Brain (organoid and tissue), 16 donors: ENCODE measurements at places on chromosomes 7 and 10.

DNA sequence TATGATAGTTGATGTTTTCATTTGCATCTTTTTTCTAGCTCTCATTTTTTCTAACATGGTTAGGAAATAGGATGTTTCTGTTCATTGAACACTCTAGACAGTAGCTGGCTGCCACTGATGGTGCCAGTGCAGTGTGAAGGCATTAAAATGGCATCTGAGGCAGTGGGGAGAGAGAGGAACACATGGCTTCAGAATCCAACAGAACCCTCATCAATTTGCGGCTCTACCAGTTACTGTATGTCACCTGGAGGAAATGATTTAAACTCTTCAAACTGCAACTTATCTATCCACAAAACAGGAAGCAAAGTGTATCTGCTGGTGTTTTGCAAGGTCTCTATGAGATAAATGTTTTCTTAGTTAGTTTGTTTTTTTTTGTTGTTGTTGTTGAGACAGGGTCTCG lies 305.2 kb upstream of the PRKCQ start:
- DNase-seq = no peak

DNA sequence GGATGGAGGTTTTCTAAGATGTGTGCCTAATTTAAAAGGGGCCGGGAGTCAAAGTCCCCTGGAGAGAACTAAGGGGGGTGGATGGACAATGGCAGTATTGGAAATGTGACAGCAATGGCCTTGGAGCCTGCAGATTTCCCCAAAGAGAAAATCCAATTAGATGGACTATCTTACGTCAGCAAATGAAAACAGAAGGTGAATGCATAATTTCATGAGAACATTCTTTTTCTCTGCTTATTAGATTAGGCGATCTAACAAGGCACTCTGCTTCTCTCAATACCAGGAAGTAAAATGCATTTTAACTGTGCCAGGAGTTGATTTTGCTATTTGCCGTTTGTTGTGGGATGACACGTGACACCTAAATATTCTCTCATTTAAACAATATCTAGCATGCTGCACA lies 226.6 kb downstream of the ADAM12 start:
- DNase-seq = no peak

- no peak for DNase-seq
Observed at GRCh38 chr10:97336006-97336405, 1.5 kb upstream of the FRAT2 start.

- DNase-seq = no peak
Observed at GRCh38 chr7:37531225-37531624, 82.6 kb upstream of the ELMO1 start.

DNA sequence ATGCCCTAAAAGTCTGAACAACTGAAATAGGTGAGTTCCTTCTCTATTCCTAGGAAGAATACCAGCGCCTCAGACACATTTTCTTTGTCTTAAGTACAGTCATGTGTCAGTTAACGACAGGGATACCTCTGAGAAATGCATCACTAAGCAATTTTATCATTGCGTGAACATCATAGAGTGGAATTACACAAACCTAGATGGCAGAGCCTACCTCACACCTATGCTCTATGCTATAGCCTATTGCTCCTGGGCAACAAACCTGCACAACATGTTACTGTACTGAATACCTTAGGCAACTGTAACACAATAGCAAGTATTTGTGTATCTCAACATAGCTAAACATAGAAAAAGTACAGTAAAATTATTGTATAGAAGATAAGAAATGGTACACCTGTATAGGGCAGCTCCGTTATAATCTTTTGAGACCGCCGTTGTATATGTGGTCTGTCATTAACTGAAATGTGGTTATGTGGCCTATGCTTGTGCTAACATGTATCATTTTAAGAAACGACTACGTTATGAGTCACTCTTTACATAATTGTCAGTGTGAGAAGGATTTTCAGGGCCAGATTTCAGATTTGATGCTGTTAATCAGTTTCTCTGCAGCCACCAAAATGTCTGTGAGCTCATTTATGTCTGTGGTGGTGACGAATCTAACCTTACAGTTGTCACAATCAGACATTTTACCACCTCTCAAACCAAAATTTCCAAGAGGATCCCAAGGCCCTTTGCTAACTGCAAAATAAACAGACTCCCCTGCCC lies 66.1 kb upstream of the STK17A start:
- no peak for DNase-seq

DNA sequence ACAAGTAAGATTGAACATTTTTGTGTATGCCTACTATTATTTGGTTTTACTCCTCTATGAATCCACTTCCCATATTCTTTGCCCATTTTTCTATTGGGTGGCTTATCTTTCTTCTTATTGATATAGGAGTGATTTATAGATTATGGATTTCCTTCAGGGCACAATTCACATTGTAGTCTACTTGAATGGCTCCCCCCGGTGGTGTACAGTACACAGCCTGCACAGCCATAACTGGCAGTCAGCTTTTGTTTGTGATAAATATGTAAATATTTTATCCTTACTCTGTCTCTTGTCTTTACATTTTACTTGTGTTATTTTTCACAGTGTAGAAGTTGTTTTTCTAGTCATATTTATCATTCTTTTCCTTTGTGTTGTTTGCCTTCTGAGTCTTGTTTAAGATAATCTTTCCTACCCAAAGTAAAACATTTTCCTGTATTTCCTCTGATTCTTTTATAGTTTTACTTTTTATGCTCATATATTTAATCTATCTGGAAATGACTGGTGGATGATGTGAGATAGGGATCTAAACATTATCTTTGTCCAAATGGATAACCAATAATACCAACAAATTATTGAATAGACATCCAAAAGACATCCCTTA lies 23.9 kb upstream of the CALD1 start:
- DNase-seq = peak; percentile 34

DNA sequence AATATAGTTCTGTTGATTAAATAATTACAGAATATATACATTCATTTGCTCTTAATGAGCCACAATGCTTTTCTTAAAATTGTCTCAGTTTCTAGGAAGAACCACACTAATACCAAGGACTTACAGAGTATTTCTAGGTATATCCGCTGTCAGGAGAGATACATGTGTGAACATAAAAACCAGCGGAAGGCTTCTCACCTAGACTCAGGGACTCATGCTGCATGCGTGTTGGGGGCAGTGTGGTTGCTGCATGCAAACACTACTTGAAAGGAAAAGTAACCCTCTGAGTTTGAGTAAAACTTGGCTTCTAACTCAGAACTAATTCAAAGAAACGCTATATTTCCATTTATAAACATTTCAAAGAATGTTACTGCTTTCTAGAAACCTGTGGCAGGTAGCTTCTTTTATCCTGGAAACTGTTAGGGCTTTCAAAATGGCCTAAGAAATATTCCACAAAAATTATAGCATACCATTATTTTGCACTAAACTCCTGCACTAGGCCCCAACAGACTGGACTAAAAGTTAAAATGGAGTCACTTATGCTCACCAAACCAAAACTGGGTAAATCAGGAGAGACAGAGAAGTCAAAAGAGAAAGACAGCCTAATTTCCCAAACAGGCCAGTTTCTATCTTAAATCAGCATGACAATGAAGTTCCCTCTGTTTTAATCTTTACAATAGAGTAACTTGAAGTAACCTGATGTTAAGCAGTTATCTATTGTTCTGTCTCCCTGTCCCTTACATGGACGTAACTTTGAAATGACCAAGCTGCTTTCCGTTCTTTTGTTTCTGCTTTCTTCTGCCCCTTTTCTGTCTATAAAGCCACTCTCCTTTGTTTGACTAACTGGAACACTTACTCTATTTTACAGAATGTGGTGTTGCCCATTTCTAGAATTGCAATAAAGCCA lies 95.2 kb upstream of the FAM133B start:
- no peak for DNase-seq

DNA sequence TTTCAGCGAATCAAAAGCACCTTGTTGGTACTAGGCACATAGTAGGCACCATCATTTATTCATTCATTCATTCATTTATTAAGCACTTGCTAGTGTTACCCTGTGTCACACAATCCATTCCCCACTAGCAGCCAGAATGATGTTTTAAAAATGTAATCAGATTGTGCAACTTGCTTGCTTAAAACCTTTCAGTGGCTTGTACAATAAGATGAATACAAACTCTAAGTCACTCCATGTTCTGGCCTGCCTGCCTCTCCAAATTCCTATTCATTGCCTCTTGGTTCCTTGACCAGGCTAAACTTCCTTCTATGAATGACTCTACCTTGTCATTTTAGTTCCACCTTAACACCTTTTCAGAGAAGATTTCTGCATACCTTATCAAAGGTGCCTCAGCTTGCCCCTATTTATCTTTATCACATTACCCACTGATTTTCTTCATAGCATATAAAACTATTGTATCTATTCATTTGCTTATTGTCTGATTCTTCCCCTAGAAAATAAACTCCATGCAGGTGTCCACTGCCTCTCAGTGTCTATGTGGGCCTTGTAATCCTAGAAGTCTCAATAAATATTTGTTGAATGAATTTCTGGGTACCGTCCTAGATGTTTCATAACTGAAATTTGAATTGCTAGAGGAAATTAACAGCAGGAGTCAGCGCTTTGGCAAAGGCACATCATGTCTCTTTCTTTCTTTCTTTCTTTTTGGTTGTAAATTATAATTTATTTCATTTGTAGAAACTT lies 169.5 kb downstream of the TMEM26 start:
- DNase-seq = no peak

DNA sequence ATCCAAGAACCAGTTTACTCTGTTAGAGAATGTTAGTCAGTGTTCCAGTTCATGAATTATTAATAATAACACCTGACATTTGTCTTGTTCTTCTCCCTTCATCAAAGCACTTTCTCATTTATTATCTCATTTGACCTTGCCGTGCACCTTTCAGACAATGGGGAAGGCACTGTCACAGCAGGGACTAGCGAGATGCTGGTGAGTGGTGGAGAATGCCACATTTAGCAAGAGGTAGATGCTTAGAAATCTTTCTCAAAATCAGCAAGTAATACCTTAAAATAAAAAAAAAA lies 34.2 kb upstream of the XRCC2 start:
- no peak for DNase-seq

GRCh38 chr7:128827971-128828711 lies 2.1 kb upstream of the FLNC start:
- DNase-seq = peak; percentile 13

DNA sequence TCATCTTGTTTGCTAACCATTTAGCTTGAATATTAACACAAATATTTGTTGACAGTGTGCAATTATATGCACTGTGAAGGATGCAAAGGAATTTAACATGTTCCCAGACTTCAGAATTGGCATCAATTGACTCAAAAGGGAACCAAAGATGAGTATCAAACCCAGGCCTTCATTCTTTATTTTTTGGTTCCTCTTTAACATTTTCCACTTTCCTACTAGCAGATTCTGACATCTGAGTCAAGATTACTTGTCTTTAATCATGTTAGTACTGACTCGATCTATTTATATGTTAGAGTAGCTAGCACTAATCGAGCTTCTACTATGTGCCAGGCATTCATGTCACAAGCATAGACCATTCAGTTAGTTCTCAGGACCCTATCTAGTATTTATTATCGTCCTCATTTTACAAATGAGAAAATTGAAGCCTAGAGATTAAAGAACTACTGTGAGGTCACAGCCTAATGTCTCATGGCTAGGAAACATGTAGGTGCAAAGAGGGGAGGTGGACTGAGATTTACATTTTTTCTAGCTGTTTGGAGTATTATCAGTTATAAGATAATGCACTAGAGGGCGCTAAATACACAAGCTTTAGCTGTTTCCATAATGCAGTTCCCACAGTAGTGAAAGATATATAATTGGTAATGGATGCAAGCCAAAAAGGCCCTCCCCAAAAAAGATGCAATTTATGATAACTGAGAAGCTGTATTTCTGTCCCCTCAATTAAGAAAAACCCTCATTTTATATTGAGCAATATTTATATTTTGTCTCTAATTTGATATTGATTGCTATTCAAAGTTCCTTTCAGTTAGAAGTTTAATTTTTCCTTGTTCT lies 32.9 kb upstream of the KMT2E start:
- DNase-seq = peak; percentile 87

DNA sequence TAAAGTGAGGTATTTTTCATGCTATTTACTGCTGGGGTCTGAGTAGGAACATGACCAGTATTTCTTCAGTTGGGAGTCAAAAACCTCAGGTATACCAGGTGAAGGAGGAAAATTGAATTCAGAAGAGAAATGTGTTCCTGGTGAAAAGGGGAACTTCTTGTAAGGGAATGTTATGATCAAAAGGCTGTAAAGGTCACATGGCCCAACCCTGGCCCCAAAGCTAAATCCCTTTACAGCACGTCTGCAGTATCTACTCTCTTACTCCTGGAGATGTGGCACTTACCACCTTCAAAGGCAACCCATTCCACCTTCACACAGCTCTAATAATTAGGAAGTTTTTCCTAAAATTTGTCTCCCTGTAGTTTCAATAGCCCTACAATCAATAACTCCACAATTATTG lies 15.2 kb downstream of the PIK3AP1 start:
- no peak for DNase-seq

DNA sequence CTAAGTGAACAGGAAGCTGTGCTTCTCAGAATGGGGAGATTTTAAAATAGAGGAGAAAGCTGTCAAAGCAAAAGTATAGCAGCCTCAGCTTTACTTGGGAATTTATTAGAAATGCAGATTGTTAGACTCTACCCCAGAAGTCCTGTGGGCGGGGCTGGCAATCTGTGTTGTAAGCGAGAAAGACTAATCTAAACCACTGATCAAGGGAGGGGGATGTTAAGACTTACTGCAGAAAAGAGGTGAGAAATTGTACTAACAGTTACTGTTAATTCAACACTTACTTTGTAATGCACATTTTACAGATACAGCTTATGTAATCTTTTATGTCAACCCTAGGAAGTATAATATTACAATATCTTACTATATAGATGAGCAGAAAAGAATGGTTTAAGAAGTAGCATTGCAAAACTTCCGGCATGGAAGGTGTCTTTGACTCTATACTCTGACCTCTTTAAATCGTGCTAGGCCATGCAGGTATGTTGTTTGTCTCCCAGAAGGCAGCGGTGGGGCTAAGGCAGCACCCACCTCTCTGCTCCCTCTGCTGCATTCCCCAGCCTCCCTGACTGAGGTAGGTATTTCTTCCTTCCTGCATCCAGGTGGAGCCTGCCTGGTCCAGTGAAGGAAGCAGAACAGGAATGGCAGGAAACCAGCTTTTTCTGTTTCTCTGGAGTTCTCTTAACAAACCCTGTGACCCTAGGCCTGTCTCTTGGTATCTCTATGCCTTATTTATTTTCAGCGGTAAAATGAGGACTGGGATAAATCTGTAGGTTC lies 462.2 kb downstream of the AUTS2 start:
- DNase-seq = no peak

DNA sequence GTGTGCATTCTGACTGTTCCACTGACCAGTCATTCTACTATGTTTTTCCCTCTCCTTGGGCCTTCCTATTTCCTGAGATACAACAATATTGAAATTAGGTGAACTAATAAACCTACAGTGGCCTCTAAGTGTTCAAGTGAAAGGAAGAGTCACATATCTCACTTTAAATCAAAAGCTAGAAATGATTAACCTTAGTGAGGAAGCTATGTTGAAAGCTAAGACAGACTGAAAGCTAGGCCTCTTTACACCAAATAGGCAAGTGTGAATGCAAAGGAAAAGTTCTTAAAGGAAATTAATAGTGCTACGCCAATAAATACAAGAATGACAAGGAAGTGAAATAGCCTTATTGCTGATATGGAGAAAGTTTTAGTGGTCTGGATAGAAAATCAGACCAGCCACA lies 5.7 kb upstream of the DYNC1I1 start:
- no peak for DNase-seq

GRCh38 chr10:29685506-29685905 lies 50.7 kb upstream of the SVIL start:
- no peak for DNase-seq

GRCh38 chr10:109915566-109915965 lies 7.7 kb downstream of the XPNPEP1 start:
- DNase-seq = no peak
